Spinal cord (tissue), 10 donors: ENCODE measurements at places on chromosomes 13 and 19. TPM values are rescaled to one million over a fixed set of nuclear protein-coding genes. Genes with fewer than 3 reads are reported as not detected.

PROZ gene
- not detected for total RNA-seq

ZNF20 gene
- 9.6 TPM for total RNA-seq

JSRP1 gene
- total RNA-seq: 0.33 TPM

DNA sequence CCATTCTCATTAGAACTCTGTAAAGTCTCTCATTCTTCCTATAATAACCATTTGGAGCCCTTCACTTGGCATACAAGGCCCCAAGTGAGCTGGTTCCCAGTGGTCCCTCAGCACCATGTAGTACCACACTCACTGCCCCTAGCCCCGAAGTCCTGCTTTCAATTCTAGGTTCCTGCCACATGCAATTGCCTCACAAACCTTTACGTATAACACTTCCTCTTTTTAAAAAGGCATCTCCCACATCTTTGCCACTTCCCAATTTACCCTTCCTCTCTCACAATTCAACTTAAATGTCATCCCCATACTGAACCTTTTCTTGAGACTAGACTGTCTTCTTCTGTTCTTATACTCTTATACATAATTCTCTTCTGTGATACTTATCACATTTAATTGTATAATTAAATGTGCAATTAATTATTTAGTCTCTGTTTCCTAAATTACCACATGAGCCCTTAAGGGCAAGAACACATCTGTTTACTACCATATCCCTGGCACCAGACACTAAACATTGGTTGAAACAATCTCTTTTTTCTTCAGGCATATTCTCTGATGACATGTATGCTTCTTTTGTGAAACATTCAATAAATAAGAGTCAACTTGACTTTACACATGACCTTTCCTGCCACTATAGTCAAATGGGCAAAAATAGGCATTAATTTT, 304.0 kb downstream of the SPRY2 start:
- no peak overlapping the region for H3K27ac ChIP-seq
- H3K4me1 ChIP-seq: no peaks in the 10 kb centered on the region
- no peaks in the 10 kb centered on the region for H3K36me3 ChIP-seq
- DNase-seq: no peak
- no peak overlapping the region for H3K4me3 ChIP-seq

- peaks cover 3% of the 10 kb centered on the region for H3K36me3 ChIP-seq
- no peak overlapping the region for H3K4me3 ChIP-seq
- DNase-seq: no peak
- H3K27me3 ChIP-seq: no peaks in the 10 kb centered on the region
- no peaks in the 10 kb centered on the region for H3K4me1 ChIP-seq
- H3K27ac ChIP-seq: no peak overlapping the region
These were observed 106.0 kb downstream of the USP12 start for GRCh38 chr13:27065582-27065981.

GRCh38 chr19:13270514-13271105, 120.4 kb downstream of the IER2 start:
- DNase-seq: no peak
- H3K4me3 ChIP-seq: no peak overlapping the region
- no peak overlapping the region for H3K27ac ChIP-seq
- peaks cover 52% of the 10 kb centered on the region for H3K36me3 ChIP-seq
- H3K27me3 ChIP-seq: no peaks in the 10 kb centered on the region
- no peaks in the 10 kb centered on the region for H3K4me1 ChIP-seq
